HFFc6 (cell line): ENCODE measurements at places on chromosomes 12 and 14. TPM values are rescaled to one million over a fixed set of nuclear protein-coding genes. Genes with fewer than 3 reads are reported as not detected.

The SOAT2 gene
- 0.12 to 0.22 TPM (median 0.12 TPM) in 3 replicates for total RNA-seq

The MFAP5 gene
- 46.6 to 194 TPM (median 50.8 TPM) in 3 replicates for total RNA-seq

- no peak for DNase-seq
- H3K4me1 ChIP-seq, result no peaks in the 10 kb centered on the region
- no peak overlapping the region for H3K27ac ChIP-seq
- no peak overlapping the region for H3K4me3 ChIP-seq
- H3K27me3 ChIP-seq, result peaks cover 21% of the 10 kb centered on the region
- H3K36me3 ChIP-seq, result no peaks in the 10 kb centered on the region
These were observed 32.1 kb upstream of the C14orf180 start for GRCh38 chr14:104547310-104547997.

DNA sequence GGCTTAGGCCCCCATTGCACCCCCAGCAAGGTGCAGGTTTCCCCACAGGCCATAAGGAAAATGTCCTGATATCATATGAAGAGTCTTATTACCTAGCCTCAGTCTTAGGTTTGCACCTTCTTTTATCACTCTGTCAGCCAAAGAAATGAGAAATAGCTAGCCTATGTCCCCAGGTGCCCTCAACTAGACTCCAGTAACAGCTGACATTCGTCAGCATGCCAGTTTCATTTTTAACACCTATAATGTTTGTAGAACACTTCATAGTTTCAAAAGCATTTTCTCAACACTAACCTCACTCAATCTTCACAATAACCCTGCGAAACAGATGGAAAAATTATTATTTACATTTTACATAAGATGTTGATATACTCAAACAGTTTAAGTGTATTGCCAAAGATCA is 24.0 kb upstream of the OR10P1 start:
- no peaks in the 10 kb centered on the region for H3K36me3 ChIP-seq
- H3K4me3 ChIP-seq, result no peak overlapping the region
- H3K27me3 ChIP-seq, result peaks cover 7% of the 10 kb centered on the region; the same call in 1 of the 2 replicates
- no peak for DNase-seq
- no peak overlapping the region for H3K27ac ChIP-seq

DNA sequence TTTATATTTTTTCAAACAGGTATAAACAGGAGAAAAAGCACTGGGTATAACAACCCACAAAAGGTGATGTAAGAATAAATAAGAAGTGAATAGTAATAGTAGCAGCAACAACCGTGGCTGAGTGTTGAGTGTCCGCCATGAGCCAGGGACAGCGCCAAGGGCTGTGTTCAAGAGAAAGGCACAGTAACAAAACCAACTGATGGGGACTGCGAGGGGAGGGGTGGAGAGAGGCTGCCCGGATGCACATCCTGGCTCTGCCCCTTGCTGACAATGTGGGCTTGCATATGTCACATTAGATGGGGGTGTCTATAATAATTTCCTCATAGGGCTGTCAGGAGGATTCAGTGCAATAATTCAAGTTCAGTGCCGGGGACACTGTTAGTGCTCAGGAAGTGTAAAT is 912.4 kb downstream of the VRK1 start:
- peaks cover 4% of the 10 kb centered on the region; the same call in 1 of the 2 replicates for H3K36me3 ChIP-seq
- H3K4me3 ChIP-seq, result no peak overlapping the region
- H3K4me1 ChIP-seq, result no peaks in the 10 kb centered on the region
- no peaks in the 10 kb centered on the region for H3K27me3 ChIP-seq

The TSPAN9 gene
- 25.0 to 39.6 TPM (median 32.9 TPM) in 3 replicates for total RNA-seq

- no peak for DNase-seq
- H3K27me3 ChIP-seq, result no peaks in the 10 kb centered on the region; the same call in 1 of the 2 replicates
- H3K27ac ChIP-seq, result no peak overlapping the region
These were observed 433.5 kb downstream of the FLRT2 start for GRCh38 chr14:85963486-85963885.

DNA sequence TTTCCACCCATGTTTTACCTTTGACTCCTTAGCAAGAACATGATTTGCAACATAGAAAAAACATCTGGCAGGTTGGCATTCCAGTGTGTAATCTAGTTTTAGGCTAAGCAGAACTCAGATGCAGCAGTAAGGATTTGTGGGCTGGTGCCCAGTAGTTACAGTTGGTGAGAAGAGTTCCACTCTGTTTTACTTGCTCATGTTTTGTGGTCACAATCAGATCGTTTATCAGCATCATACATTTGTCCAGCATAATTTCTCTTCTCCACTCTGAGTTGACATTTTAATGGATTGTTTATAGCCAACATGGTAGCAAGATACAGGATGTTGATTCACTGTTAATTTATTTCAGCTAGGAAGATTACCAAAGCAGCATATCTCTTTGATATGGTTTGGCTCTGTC is 120.0 kb downstream of the PDE6H start:
- no peak overlapping the region for H3K4me3 ChIP-seq
- no peak for DNase-seq
- H3K27me3 ChIP-seq, result peaks cover 1% of the 10 kb centered on the region
- H3K27ac ChIP-seq, result no peak overlapping the region

- H3K4me3 ChIP-seq, result no peak overlapping the region
- no peak overlapping the region for H3K27ac ChIP-seq
These were observed 14.8 kb downstream of the ZBTB39 start for GRCh38 chr12:56991319-56992246.

The WNT1 gene
- not detected in 3 replicates for total RNA-seq

DNA sequence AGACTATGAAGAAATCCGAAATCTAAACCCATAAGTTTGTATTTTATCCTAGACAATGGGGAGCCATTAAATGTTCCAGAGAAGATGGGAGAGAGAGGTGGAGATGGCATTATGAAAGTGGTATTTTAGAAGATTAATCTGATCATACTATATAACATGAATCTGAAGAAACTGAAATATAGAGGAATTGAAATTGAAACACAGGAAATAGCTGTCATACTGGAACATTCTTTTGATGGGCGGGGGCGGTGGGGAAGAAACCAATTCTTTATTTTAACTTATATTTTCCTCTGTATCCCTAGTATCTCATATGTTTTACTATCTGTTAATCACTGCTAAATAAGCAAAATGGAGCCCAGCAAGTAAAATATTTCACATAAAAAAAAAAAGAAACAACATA is 27.0 kb upstream of the FOXN3 start:
- H3K4me3 ChIP-seq, result peak overlapping the region; percentile 69; the same call in 1 of the 2 replicates
- no peaks in the 10 kb centered on the region; the same call in 1 of the 2 replicates for H3K27me3 ChIP-seq
- H3K4me1 ChIP-seq, result peaks cover 36% of the 10 kb centered on the region
- no peak for DNase-seq

- H3K36me3 ChIP-seq, result peaks cover 11% of the 10 kb centered on the region
- peak overlapping the region; percentile 94 for H3K27ac ChIP-seq
- DNase-seq, result no peak
These were observed 2.1 kb downstream of the PNMA1 start for GRCh38 chr14:73712071-73712506.

GRCh38 chr12:27571463-27571862 is 47.5 kb downstream of the PPFIBP1 start:
- peak overlapping the region; percentile 39 for H3K4me3 ChIP-seq
- H3K27me3 ChIP-seq, result peaks cover 2% of the 10 kb centered on the region; the same call in 1 of the 2 replicates
- H3K36me3 ChIP-seq, result 0 out of 2 replicates have a peak, but pooled peaks cover 9% of the 10 kb centered on the region
- H3K4me1 ChIP-seq, result peaks cover 85% of the 10 kb centered on the region

The BEGAIN gene
- 0.09 to 0.21 TPM (median 0.14 TPM) in 3 replicates for total RNA-seq

GRCh38 chr12:84632556-84632955 is 280.0 kb downstream of the SLC6A15 start:
- H3K27ac ChIP-seq, result peak overlapping the region; percentile 2; the same call in 1 of the 2 replicates
- H3K27me3 ChIP-seq, result no peaks in the 10 kb centered on the region
- H3K36me3 ChIP-seq, result no peaks in the 10 kb centered on the region; the same call in 1 of the 2 replicates

The RDH16 gene
- total RNA-seq, result not detected in 3 replicates

DNA sequence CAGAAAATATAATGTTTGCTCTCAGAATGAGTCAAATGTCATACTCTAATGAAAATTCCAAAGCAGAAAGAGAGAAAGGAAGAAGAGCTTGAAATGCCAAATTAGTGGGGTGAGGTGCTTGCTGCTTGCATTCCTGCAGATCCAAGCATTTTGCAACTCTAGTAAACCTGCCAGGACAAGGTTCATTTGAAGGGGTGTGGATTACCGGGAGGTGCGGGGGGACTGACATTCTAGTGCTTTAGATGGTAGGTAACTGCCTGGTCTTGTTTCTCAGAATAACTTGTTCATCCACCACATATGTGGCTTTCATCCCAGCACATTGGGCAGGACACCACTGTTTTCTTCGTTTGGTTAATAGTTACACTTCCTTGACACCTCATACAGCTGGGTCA is 144.4 kb downstream of the AKAP6 start:
- no peaks in the 10 kb centered on the region; the same call in 1 of the 2 replicates for H3K27me3 ChIP-seq
- peak; percentile 60 for DNase-seq
- H3K27ac ChIP-seq, result peak overlapping the region; percentile 89
- H3K36me3 ChIP-seq, result no peaks in the 10 kb centered on the region; the same call in 1 of the 2 replicates

GRCh38 chr14:91521061-91521640 is 11.0 kb upstream of the PPP4R3A start:
- no peak overlapping the region for H3K4me3 ChIP-seq
- H3K27ac ChIP-seq, result no peak overlapping the region
- H3K36me3 ChIP-seq, result no peaks in the 10 kb centered on the region
- no peak for DNase-seq
- no peaks in the 10 kb centered on the region for H3K4me1 ChIP-seq
- H3K27me3 ChIP-seq, result peaks cover 5% of the 10 kb centered on the region

DNA sequence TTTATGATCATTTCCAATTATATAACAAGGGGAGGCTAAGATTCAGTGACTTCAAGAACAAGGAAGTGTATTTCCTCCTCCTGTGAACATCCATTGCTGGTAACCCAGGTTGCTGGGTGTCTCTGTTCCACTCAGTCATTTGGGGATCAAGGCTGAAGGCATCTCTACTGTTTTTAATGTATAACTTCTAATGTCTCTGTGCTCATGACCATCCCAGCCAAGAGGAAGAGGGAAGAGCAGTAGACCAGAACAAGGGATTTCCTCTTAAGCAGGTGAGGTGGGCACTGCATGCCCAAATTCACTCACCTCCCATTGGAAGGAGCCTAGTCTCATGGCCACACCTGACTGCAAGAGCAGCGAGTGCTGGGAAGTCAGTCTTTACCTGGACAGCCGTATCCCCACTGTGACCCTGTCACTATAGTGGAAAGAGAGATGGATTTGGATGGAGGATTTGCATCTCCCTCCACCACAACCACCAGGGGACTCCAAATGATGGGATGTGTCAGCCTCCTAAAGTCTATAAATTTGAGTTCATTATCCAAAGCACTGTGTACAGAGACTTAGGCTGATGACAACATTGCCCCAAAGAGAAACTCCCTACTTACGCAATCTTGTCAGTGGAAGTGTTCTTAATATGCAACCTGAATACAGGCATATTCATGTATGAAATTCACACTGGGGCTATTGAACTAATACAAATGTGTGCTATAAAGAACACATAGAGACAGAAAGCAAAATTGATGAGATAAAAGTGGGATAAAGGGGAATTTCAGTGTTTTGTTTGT is 368.7 kb downstream of the TMEM132D start:
- no peak for DNase-seq
- H3K27ac ChIP-seq, result no peak overlapping the region
- H3K4me3 ChIP-seq, result no peak overlapping the region

- H3K4me1 ChIP-seq, result peaks cover 89% of the 10 kb centered on the region
- H3K27me3 ChIP-seq, result no peaks in the 10 kb centered on the region; the same call in none of the 2 replicates
- peak overlapping the region; percentile 28 for H3K27ac ChIP-seq
- H3K36me3 ChIP-seq, result no peaks in the 10 kb centered on the region
- DNase-seq, result no peak
These were observed 137.0 kb downstream of the MED13L start for GRCh38 chr12:116140529-116140928.

The ALG10 gene
- total RNA-seq, result 6.6 and 7.0 TPM in 2 replicates

The STON2 gene
- not detected in 3 replicates for total RNA-seq

The RND1 gene
- 0.16 to 0.18 TPM in 2 of 3 replicates, not detected in the other for total RNA-seq

DNA sequence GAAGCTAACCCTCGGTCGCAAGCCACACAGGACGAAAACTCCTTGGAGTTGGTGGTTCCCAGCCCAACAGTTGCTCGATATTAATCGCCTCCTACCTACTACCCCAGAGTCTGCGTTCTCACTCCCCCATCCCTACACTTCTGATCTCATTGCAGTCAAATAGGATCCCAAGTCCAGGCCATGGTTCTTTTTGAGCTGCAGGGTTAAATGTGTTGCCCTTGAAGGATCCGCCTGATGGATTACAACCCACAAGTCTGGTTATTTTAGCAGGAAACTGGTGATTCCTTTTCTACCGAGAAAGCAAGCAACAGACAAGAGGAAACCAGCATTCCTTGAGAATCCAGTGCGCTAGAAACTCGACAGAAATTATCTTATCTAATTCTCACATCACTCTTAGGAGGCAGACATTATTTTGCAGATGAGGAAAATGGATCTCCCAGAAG is 785 bp upstream of the NIN start:
- DNase-seq, result no peak
- peaks cover 2% of the 10 kb centered on the region; the same call in 1 of the 2 replicates for H3K27me3 ChIP-seq
- H3K4me1 ChIP-seq, result peaks cover 39% of the 10 kb centered on the region
- peak overlapping the region; percentile 90 for H3K4me3 ChIP-seq
- no peaks in the 10 kb centered on the region for H3K36me3 ChIP-seq
- peak overlapping the region; percentile 65 for H3K27ac ChIP-seq

The SYCP3 gene
- not detected in 3 replicates for total RNA-seq

DNA sequence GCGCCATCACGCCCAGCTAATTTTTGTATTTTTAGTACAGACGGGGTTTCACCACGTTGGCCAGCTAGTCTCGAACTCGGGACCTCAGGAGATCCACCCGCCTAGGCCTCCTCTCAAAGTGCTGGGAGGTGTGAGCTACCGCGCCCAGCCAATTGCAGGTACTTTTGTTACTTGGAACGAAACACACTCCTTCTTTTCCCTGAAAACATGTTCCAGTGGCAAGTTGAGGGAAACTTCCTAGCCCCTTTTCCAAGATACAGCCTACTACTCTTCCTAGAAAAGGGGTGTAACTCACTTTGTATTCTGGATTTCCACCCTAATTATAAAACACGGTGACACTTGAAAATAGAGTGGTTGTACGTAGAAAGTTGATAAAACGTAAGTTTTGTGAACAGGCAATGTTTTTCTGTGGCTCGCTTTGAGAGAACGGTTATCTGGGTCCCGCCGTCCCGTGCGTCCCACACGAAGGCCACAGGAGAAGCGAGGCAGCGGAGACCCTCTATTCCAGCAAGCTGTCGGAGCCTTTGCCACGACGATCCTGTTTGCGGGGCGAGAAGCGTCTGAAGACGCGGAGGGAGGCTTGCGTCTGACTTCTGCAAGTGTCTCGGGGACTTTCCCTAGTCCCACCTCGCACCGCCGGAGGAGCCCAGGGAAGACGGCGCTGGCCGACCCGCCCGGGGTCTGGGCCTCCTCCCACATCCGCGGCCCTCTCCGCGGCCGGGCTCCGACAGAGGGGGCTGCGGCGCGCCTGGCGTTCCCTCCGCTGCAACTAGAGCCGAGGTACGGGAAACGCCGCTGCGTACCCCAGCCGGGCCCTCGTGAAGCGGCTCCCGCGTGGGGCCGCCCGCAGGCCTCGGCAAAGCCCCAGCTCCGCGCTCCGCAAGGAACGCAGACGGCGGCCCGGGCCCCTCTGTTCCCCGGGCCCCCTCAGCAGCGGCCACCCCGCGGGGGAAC is 745 bp downstream of the CDCA4 start:
- DNase-seq, result no peak
- H3K27ac ChIP-seq, result peak overlapping the region; percentile 86
- H3K27me3 ChIP-seq, result peaks cover 2% of the 10 kb centered on the region
- peaks cover 31% of the 10 kb centered on the region for H3K36me3 ChIP-seq
- peak overlapping the region; percentile 96 for H3K4me3 ChIP-seq

- no peak overlapping the region for H3K27ac ChIP-seq
- H3K36me3 ChIP-seq, result no peaks in the 10 kb centered on the region
- no peaks in the 10 kb centered on the region; the same call in 1 of the 2 replicates for H3K27me3 ChIP-seq
These were observed 124.8 kb upstream of the PTPRB start for GRCh38 chr12:70762000-70762399.

The SERPINA6 gene
- total RNA-seq, result not detected in 3 replicates

- H3K4me1 ChIP-seq, result peaks cover 7% of the 10 kb centered on the region; the same call in 1 of the 2 replicates
- no peaks in the 10 kb centered on the region for H3K36me3 ChIP-seq
- no peak overlapping the region for H3K27ac ChIP-seq
- no peak overlapping the region for H3K4me3 ChIP-seq
- H3K27me3 ChIP-seq, result peaks cover 76% of the 10 kb centered on the region
- no peak for DNase-seq
These were observed 57.0 kb downstream of the SMUG1 start for GRCh38 chr12:54131641-54132280.
